GM19239 (cell line): ENCODE measurements at places on chromosomes 12 and 14.

GRCh38 chr14:92552066-92552465 lies 38.5 kb downstream of the RIN3 start:
- DNase-seq, result no peak

DNA sequence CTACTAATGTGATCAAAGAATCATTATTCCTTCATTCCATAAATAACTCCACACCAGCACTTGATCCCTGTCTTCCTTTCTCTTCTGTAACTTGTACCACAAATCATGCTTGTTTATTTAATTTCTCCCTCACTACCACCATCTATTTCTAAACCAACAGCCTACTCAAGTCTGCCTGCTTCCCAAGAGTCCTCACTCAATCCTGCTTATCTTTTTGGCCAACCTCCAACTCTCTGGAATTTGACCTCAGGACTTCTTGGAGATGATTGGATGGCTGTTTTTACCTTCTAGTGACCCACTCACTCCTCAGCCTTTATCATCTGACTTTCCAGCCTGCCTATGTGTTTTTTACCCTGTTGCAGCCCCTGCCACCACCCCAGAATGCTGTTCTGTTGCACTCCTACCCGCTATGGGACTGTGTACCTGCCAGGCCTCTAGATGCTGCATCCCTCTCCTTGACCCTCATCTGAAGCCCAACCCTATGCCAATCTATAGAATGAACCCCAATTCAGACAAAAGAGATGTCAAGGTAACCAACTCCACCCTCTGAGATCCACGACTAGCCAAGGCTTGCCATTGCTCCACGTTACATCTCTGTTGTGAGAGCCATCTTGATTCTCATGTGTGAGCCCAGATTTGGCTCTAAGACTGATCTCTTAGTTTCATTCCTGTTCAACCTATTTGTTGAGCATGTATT lies 150.2 kb upstream of the PLEKHG7 start:
- DNase-seq, result no peak

DNA sequence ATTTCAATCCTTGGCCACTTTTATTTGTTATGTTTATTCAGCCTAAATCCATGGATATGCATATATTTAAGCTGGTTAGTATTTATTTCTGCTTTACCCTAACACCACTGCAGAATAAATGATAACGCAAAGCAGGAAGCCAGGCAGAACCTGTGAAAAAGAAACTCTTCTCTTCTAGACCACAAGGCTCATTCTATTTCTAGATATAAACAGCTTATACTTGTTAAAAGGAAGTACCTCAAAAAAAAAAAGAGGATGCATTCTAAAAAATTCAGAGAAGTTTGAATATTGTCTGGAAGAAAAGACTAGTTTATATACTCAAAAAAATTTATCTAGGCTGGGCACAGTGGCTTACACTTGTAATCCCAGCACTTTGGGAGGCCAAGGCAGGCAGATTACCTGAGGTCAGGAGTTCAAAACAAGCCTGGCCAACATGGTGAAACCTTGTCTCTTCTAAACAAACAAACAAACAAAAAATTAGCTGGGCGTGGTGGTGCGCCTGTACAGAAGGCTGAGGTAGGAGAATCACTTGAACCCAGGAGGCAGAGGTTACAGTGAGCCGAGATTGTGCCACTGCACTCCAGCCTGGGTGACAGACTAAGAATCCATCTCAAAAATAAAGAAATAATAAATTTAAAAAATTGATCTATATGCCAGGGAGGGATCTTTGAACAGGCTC lies 55.8 kb downstream of the GALNT4 start:
- DNase-seq, result peak; percentile 21

DNA sequence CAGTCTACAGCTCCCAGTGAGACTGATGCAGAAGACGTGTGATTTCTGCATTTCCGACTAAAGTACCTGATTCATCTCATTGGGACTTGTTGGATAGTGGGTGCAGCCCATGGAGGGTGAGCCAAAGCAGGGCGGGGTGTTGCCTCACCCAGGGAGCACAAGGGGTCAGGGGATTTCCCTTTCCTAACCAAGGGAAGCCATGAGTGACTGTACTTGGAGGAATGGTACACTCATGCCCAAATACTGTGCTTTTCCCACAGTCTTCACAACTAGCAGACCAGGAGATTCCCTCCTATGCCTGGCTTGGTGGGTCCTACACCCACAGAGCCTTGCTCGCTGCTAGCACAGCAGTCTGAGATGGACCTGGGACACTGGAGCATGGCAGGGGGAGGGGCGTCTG lies 21.0 kb upstream of the ABCC9 start:
- no peak for DNase-seq

GRCh38 chr12:99985129-99985570 lies 414 bp upstream of the ANKS1B start:
- DNase-seq, result no peak

DNA sequence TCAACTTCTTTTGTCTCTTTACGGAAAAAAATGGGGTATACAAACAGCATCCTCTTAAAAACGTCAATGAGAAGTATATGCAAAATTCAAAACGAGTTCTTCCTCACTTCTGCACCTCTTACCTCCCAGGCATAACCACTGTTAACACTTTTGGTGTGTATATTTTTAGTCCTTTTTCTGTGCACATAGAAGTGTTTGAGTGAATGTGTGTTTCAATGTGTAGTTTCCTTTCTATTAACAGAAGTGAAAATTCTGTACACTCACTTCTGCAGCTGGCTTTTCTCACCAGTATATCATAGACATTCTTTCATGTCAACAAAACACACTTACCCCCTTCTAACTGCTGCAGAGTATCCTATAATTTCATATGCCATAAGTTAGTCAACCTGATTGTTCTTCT lies 5.4 kb downstream of the UBR7 start:
- DNase-seq, result no peak

DNA sequence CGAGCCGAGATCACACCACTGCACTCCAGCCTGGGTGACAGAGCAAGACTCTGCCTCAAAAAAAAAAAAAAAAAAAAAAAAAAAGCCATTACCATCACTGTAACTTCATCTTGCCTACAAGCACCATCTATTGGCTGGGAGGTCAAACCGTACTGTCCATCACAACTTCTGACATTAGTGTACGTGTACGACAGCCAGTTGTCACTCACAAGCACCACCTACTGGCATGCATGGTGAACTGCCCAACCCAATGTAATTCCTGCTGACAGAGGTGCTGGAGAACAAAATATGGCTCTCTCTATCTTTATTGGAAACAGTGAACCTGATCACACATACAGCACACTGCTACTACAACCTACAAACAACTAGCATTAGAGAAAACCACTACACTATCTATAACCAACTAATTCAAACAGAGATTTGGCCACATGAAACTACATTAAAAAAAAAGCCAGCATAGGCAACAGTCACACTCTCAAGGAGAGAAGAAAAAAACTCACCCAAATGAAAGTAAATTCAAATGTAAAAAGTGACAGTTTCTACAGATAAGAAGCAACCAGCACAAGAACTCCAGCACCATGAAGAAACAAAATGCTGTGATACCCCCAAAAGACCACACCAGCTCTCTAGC lies 82.3 kb downstream of the PUS7L start:
- peak; percentile 20 for DNase-seq

GRCh38 chr14:29926701-29927375 lies 809 bp downstream of the PRKD1 start:
- peak; percentile 38 for DNase-seq
